ENCODE measurements at places on chromosomes 7 and 10.

DNA sequence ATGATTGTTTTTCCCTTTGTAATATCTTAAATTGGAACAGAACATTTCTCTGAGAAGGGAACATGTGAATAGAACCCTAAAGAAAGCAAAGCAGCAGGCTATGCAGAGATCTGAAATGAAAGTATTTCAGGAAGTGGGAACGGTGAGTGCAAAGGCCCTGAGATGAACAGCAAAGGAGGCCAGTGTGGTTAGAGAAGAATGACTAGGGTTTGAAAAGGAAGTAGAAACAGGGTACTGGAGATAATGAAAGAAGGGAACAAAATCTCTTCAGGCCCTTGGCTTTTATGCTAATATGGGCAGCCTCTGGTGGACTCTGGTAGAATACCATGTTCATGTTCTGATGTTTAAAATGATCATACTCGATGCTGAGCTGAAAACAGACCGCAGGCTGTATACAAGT lies 22.2 kb downstream of the ARHGAP21 start:
- no peak for DNase-seq

GRCh38 chr7:120986650-120987049 lies 1.9 kb upstream of the CPED1 start:
- DNase-seq = no peak

DNA sequence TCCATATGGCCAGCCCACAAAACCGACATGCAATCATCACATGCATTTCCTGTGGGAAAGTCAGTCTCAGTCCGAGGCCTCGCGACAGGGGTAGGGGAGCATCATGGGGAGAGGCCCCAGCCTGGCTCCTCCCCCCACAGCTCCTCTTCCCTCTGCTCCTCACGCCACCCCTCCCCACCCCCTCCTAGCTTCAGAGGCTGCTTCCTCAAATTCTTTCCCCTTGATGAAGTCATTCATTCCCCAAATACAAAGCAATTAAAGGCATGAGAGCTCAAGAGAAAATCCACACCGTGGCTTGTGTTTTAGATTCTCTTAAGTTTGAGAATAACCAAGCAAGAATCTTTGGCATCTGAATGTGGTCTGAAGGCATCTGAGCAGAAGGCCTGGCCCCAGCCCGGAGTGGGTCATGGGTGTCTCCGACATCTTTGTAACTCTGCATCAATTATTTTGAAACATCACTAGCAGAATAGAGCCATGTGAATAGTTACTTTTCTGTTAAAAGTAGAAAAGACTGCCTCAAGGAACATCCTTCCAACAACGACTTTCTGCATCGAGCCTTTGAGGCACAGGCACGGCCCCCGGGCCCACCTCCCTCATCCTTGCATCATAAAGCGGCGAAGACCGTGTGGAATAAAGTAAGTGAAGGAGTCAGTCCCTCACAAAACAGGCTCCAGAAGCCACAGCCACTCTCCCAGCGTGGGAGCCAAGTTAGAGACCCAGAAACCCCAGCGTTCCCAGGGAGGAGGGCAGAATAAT lies 90.9 kb downstream of the DIP2C start:
- DNase-seq = no peak

- DNase-seq = no peak
Observed at GRCh38 chr7:7201578-7202374, 19.4 kb downstream of the C1GALT1 start.

- DNase-seq = no peak
Observed at GRCh38 chr10:65754112-65754511, 1171.7 kb upstream of the LRRTM3 start.

GRCh38 chr7:139534096-139534495 lies 10.6 kb downstream of the CLEC2L start:
- DNase-seq = no peak

DNA sequence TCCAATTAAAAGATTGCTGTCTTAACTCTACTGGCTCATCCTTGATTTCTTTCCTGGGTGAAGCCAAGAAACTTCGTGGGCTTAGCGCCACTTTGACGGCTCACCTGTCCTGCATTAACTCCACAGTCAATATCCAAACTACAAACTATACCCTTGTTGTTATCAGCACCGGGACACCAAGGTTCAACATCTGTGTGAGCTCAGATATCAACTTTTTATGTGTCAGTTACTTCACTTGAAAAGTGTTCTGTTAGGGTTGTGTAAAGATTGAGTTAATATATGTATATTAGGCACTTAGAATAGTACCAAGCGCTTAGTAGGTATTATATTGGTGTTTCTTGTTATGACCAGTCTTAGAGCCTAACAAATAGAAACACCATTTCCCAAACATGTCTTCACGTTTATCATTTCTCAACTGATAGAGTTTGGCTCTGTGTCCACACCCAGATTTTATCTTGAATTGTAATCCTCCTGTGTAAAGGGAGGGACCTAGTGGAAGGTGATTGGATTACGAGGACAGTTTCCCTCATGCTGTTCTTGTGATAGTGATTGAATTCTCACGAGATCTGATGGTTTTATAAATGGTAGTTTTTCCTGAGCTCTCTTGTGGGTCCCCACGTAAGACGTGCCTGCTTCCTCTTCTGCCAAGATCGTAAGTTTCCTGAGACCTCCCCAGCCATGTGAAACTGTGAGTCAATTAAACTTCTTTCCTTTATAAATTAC lies 19.0 kb upstream of the ST8SIA6 start:
- no peak for DNase-seq

DNA sequence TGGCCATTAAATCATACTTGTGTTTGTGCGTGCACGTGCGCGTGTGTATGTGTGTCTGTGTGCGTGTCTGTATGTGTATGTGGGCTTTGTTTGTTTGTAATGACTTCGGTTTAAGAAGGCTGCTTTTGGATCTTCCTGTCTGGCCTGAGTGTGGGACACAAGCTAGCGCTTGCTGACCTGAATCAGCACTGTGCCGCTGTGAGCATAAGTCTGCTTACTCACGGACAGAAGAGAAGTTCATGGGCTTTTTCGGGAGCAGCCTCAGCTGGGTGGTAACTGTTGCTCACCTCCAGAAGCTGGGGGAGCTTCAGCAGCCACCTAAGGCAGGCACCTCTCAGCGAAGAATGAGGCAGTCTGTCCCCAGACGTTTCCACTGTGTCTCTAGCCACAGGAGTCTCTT lies 56.1 kb upstream of the TRUB1 start:
- DNase-seq = no peak

- no peak for DNase-seq
Observed at GRCh38 chr7:90626013-90626412, 29.9 kb downstream of the CDK14 start.

DNA sequence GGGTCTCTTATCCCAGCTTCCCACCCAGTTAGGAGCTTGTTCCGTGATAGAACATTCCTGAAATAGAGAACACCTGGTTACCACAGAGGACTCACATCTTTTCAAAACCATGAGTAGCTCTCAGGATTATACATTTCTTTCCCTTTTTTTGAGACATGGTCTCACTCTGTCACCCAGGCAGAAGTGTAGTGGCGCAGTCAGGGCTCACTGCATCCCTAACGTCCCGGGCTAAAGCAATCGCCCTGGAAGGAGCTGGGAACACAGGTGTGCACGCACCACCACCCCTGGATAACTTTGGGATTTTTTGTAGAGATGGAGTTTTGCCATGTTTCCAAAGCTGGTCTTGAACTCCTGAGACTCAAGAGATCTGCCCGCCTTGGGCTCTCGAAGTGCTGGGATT lies 144.0 kb downstream of the RNF216 start:
- DNase-seq = no peak

GRCh38 chr7:105016709-105017656 lies 3.0 kb downstream of the KMT2E start:
- DNase-seq = no peak

DNA sequence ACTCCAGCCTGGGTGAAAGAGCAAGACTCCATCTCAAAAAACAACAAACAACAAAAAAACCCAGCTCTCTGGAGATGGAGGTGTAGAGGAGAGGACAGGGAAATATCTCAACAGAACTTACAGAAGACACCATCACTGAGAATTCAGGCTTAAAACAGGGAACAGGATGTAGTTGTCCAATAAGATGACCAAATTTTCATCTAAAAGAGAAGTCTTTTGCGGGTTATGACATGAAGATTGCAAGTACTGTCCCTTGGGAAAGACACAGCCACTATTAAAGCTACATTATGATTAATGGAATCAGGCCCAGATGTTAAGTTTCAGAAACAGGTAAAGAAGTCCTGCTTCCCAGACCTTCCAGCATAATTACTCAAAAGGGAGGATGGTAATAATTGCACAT lies 235.2 kb upstream of the NRP1 start:
- no peak for DNase-seq

DNA sequence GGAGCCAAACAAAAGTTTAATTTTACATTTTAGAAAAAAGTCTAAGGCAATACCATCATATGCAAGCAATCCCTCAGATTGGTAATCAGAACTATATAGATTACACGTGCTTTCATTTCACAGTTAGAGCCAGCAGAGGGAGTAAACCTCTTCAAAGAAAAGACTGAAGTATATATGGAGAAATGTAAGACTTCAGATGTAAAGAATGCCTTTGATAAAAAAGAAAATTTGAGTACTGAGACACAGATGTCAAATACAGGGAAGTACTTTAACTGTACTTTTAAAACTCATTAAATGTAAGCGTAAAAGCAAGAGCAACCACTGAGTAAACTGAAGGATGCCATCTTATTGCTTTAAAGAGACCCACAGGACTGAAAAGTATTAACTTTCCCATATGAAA lies 101.4 kb upstream of the FAM133B start:
- DNase-seq = no peak

DNA sequence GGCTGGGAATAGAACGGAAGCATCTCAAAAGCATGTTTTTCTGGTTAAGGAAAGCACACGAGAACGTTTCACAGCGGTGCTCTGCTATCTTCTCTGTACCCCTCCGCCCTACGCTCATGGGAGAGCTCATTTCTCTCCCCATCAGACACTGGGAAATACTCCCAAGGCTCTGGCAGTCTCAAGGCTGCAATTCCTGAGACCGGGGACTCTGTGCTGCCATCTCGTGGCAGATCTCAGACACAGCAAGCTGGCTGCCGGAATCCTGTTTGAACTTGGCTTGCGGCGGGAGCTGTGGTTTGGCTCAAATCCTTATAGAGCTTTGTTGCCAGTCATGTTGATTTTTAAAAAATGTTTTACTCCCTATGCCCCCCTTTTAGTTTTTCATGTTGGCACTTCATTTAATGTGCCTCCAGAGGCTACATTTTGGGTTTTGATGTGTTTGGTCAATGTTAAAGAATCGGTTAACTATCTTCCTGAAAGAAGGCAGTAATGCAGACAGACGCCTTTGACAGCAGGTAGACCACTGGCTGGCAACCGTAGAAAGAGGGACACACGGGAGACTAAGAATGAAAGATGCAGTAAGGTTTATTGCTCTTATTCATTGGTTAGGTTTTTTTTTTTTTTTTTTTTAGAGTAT lies 27.6 kb downstream of the BMPER start:
- peak; percentile 25 for DNase-seq

DNA sequence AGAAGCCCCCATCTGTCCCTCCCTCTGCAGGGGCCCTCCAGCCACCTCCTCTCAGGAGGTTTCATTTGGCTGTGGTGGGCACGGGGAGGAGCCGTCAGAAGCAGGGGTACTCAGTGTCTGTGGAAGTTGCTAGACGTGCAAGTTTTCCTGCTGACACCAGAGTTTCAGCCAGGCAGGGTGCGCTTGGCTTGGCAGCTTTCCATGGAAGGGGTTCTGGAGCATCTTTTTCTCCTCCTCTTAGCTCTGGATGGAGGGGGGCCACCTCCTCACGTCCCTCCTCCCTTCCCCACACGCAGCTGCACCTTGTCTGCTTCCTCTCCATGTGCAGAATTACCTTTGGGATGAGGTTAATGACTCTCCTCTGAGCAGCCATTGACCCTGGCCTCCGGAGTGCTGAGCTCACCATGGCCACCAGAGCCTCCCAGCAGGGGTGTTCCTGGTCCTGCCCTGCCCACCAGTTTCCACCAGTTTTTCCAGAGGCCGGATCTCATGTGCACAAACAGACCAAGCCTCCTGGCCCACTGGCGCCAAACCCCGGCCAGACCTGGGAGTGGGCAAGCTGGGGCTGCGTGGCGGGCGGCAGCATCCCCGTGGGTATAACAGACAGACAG lies 579.8 kb upstream of the FOXK1 start:
- no peak for DNase-seq

DNA sequence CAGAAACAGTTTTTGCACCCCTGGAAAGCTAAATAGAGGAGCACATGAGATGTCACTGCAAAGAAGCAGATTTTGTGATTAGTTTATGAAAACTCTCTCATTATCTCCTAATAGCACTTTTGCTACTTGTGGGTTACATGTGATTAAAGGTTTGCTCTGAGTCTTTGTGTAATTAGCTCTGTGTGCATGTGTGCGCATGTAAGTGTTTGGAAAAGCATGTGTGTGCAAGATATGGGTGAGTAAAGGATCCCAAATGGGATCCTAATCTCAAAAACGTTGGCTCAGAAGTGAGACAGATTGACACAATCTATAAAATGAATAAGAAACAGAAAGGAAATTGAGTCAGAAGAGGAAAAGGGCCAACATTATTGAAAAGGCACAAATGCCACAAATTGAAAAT lies 104.5 kb downstream of the SKIDA1 start:
- DNase-seq = no peak

DNA sequence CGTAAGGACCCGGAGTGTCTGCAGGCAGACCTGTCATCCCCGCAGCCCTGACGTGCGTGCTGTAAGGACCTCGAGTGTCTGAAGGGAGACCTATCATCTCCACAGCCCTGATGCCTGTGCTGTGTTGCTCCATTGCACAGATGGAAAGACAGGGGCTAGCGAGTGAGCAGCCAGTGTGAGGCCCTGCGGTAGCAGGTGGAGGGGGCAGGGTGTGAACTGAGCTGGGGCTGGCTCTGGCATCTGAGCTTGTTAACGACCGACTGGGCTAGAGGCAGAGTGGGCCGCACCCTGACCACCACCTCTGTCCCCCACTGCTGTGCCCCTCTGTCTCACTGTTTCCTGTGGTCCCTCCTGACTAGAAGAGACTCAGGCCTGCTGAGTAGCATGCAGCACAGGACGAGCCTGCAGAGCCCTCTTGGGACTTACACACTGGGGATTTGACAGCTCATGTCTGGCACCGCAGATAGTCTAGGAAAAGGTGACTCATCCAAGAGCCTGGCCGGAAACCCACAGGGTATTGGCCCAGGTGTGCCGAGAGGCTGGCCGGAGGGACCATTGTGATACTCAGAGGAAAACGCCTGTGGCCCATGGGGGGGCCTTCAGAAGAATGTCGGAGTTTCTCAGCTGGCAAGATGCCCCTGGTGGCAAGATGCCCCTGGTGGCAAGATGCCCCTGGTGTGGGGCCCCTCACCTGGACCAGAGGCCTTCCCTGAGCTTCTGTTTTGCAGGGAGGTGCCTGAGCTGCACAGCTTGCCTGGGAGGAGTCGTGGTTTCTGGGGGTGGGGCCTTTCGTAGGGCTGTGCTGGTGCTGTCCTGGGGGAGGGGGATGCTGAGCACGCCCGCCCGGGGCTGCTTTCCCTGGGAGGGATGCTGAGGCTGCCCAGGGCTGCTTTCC lies 34.3 kb downstream of the INPP5A start:
- DNase-seq = peak; percentile 34

- DNase-seq = no peak
Observed at GRCh38 chr7:47028284-47028683, 553.6 kb downstream of the TNS3 start.

- DNase-seq = no peak
Observed at GRCh38 chr7:93894426-93894825, 3.9 kb upstream of the TFPI2 start.

- no peak for DNase-seq
Observed at GRCh38 chr7:50620433-50620832, 55.2 kb upstream of the DDC start.
